ENCODE measurements at places on chromosomes 6 and 20.

DNA sequence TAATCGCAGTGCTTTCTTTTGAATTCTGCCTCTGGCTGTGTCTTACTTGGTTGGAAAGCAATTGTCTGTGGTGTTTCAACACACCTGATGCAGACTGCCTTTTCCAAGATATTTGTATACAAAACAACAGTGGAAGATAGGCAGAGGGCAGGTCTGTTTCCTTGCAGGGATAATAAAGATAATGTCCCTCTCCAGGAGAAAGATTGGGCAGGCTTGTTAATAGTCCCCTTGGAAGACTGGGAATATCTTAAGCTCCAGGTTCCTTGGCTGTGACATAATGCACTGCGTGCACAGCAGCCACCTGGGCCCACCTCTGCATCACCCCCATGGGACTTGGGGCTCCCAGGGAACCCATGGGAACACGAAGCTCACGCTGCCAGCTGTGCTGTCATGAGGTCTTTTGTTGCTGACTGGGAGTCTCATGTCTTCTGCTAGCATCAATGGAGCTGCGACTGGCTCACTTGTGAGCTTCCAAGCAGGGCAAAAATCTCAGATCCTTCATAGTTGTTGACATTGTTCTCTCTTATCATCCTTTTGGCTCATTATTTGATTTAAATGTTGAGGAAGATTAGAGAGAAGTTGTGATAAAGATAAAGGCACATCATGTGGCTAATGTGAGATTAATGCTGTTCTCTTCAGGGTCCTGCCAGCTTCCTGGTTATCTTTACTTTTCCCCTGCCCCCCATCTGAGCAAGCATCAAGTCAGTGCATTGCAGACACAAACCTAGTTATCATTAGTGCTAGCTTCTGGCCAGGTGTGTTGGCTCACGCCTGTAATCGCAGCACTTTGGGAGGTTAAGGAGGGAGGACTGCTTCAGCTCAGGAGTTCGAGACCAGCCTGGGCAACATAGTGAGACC lies 107.1 kb upstream of the ASF1A start:
- no peak for DNase-seq

- no peak for DNase-seq
Observed at GRCh38 chr6:134714679-134715078, 235.2 kb downstream of the ALDH8A1 start.

DNA sequence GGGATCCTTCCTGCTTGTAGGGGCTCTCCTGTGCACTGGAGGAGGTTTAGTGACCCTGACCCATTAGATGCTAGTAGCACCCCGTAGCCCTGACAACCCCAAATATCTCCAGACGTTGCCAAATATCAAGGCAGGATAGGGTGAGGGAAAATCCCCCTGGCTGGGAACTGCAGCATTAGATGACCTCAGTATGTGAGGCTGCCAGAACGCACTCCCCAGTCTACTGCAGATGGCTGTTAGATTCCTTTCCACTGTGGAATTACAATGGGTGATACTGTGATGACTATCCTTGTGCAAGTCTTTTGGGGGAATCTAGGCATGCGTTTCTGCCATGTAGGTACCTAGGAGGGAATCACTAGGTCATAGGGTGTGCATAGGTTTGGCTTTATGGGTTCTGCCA lies 226.3 kb upstream of the KCNG1 start:
- no peak for DNase-seq

DNA sequence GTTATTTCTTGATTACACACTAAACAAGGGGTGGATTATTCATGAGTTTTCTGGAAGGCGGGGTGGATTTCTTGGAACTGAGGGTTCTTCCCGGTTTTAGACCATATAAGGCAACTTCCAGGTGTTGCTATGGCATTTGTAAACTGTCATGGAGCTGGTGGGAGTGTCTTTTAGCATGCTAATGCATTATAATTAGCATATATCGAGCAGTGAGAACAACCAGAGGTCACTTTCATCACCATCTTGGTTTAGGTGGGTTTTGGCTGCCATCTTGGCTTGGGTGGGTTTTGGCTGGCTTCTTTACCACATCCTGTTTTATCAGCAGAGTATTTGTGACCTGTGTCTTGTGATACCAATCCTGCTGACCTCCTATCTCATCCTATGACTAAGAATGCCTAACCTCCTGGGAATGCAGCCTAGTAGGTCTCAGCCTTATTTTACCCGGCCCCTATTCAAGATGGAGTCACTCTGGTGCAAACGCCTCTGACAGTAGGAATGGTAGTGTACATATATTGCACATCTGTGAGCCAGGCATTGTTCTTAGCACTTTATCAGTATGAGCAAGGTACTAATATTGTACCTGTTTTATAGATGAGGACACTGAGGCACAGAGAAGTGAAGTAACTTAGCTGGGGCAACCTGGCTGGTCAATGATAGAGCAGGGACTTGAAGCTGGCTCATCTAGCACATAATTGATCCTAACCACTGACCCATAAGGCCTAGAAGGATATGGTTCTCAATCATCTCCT lies 203.7 kb downstream of the NFATC2 start:
- peak; percentile 55 for DNase-seq

GRCh38 chr20:51376111-51376510 lies 166.4 kb downstream of the NFATC2 start:
- DNase-seq: no peak

GRCh38 chr6:21409231-21409630 lies 184.3 kb upstream of the SOX4 start:
- no peak for DNase-seq

GRCh38 chr6:128538763-128539162 lies 18.4 kb upstream of the PTPRK start:
- DNase-seq: no peak

DNA sequence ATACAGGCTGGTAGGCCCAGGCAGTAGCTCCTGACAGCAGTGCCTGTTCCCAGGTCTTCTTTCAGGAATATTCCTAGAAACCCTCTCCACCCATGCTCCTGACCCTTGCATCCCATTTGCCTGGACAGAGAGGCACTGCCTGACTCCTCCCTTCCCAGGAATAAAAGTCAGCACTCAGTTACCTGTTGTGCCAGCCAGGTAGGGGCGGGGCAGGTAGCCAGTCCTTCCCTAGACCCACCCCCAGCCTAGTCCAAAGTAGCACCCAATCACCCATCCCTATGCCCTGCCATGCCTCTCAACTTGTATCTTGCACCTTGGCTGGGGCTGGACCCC lies 129.9 kb downstream of the MRPL14 start:
- DNase-seq: no peak

- no peak for DNase-seq
Observed at GRCh38 chr6:50993941-50994720, 175.5 kb downstream of the TFAP2B start.

GRCh38 chr20:46307999-46308257 lies 370 bp downstream of the CDH22 start:
- no peak for DNase-seq

- DNase-seq: no peak
Observed at GRCh38 chr6:114007516-114007915, 36.6 kb upstream of the HDAC2 start.

Data from RWPE1 (cell line).